ENCODE measurements at places on chromosomes 12 and 14.

DNA sequence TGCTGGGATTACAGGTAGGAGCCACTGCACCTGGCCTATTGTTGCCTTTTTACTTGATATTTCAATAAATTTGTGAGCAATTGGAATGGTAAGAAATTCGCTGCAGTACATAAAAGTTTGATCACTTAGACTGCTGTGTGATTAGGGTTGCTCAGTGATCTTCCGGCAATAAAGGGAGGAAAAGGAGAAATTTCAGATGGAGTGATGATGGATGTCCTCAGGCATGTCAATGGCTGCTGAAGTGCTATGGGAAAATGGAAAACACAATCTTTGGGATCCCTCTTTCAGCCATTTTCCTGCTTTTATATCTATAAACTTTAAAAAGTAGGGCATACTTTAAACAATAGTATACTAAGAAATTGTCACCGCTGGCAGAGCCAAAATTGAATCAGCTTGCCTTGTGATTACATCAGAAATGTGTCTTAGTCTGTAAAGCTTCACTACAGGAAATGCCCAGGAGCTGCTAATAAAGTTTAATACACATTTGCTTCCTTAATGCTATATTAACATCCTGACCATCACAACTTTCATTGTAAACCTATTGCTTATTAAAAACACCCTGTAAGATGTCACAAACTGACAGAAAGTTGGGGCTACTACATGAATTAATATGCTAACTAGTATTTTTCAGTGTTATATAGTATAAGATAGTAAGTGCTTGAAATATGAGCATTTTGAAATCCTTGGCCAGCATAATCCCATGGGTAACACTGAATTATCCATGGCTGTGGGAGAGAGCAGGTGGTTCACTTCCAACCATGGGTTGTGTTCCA, 13.7 kb upstream of the FBXL14 start:
- DNase-seq = no peak

- DNase-seq = no peak
These were observed 233.5 kb upstream of the TMEM132C start for GRCh38 chr12:128033473-128033872.

GRCh38 chr12:98291828-98292227, 223.6 kb upstream of the TMPO start:
- no peak for DNase-seq

GRCh38 chr14:29717901-29718300, 209.7 kb downstream of the PRKD1 start:
- DNase-seq = no peak

- DNase-seq = no peak
These were observed 9.8 kb upstream of the PCNX1 start for GRCh38 chr14:70897464-70897863.

GRCh38 chr12:94525951-94526350, 66.3 kb upstream of the CEP83 start:
- DNase-seq = no peak

DNA sequence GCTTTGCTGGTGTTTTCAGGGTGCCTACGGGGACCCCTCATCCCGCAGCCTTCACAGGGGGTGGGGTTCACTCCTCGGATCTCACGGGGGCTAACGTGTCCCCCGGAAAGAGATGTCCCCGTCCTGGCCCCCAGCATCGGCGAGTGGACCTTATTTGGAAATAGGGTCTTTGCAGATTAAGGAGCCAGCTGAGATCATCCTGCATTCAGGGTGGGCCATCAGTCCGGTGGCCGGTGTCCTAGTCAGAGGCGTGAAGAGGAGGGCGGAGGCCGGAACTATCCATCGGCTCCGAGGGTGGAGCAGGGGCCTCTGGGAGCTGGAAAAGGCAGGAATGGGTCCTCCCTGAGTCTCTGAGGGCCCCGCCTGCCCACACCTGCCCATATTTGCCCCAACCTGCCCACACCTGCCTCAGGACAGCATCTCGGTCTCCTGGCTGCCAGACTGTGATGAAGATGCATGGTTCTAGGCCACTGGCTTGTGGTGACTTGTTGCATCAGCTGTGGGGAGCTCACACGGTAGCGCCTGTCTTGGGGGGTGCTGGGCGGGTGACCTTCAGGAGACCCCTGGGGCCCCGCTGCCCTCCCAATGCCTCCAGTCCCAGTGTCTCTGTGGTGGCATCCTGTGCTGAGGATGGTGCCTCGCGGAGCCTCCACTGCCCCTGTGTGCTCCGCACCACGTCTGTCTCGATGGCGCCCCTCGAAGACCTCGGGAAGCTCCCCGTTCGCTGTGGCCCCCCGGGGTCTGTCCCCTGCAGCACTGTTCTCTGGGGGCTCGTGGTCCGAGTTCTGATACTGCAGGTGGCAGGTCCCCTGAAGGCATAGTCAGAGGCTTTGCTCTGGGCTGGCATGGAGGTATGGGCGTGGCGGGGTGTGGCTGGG, 14.7 kb downstream of the NOC4L start:
- no peak for DNase-seq

DNA sequence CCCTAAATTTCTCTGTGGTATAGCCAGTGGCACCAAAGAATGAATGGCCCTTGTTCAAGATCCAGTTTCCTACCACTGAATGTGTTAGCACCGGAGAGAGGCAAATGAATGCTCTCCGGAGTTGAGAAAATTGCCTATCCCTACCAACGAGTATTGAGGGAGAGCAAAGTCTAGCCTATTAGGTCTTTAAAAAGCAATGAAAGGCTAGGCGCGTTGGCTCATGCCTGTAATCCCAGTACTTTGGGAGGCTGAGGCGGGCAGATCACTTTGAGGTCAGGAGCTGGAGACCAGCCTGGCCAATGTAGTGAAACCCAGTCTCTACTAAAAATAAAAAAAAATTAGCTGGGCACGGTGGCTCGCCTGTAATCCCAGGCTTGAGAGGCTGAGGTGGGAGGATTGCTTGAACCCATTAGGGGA, 898 bp upstream of the RAB15 start:
- no peak for DNase-seq

- no peak for DNase-seq
These were observed 218.5 kb downstream of the PHLDA1 start for GRCh38 chr12:75813072-75813471.

DNA sequence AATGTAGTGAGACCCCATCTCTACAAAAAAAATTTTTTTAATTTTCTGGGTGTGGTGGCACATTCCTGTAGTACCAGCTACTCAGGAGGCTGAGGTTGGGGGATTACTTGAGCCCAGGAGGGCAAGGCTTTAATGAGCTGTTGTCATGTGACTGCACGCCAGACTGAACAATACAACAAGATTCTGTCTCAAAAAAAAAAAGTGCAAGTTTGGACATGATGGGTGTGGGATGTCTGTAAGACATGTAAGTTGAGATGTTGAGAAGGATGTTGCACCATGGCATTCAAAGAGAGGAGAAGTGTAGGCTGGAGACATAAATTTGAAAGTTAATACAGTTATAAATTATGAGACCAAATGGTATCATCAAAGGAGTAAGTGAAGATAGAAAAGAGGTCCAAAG, 23.5 kb downstream of the YEATS4 start:
- no peak for DNase-seq

- peak; percentile 58 for DNase-seq
These were observed 114.5 kb downstream of the RAD51B start for GRCh38 chr14:67934087-67934486.

GRCh38 chr14:43900173-43900655, 606.9 kb downstream of the FSCB start:
- no peak for DNase-seq

GRCh38 chr14:33455654-33456345, 495.1 kb downstream of the EGLN3 start:
- no peak for DNase-seq

GRCh38 chr12:103647267-103647666, 60.2 kb downstream of the STAB2 start:
- no peak for DNase-seq

- DNase-seq = no peak
These were observed 6.0 kb downstream of the ORAI1 start for GRCh38 chr12:121632069-121632970.

- no peak for DNase-seq
These were observed 389.0 kb upstream of the RPL10L start for GRCh38 chr14:47040550-47040949.

DNA sequence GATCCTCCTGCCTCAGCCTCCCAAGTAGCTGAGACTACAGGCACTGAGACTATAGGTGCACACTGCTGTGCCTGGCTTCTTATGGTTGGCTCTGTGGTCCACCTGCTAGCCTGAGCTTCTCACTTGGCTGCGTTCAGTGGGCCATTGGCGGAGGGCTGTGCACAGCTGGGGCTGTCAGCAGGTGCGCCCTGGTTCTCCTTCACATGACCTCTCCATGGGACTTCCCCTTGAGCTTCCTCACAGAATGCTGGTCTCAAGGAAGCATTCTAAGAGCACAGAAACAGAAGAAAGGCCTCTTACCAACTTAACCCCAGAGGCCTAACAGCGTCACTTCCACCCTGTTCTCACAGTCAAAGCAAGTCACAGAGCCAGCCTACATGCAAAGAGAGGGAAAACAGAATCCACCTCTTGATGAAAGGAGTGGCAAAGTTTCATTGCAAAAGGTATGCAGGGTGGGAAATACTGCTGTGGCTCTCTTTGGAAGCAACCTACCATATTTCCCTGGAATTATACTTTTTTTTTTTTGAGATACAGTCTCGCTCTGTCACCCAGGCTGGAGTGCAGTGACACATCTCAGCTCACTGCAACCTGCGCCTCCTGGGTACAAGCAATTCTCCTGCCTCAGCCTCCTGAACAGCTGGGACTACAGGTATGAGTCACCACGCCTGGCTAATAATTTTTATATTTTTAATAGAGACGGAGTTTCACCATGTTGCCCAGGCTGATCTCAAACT, 9.3 kb downstream of the RILPL2 start:
- peak; percentile 75 for DNase-seq

GRCh38 chr14:67738740-67739504, 37.2 kb downstream of the RDH12 start:
- no peak for DNase-seq

DNA sequence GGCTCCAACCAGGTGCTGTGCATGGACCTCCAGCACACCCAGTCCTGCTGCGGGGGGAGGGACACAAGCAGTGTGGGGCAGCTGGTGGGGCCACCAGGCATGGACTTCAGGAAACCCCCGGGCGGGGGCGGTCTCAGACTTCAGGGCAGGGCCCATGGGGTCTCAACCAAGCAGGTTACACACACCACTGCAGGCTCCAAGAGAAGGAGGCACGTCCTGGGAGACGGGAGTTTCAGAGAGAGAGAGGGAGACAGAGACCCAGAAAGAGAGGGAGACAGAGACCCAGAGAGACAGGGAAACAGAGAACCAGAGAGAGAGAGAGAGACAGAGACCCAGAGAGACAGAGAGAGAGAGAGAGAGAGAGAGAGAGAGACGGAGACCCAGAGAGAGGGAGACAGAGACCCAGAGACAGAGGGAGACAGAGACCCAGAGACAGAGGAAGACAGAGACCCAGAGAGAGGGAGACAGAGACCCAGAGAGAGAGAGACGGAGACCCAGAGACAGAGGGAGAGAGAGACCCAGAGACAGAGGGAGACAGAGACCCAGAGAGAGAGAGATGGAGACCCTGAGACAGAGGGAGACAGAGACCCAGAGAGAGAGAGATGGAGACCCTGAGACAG, 128.9 kb downstream of the NCOR2 start:
- DNase-seq = no peak

DNA sequence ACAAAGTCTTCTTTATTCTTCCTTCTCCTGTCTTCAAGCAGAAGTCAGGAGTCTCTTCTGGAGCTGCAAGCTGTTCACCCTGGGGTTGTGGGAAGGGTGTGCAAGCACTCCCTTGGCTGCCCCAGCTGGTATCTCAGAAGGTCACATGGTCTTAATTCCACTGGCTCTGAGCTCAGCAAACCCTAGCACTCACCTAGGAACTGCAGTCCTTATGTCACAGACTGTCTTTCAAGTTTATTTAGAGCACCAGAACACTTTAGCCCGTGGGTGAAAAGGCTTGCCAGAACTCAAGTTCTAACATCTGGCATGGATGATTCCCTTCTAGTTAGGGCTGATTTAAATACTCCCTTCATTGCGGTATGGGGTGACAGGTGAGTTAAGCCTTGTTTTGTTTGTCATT, 379.0 kb downstream of the CCER1 start:
- DNase-seq = no peak

- DNase-seq = no peak
These were observed 44.5 kb downstream of the ALKBH1 start for GRCh38 chr14:77663293-77663692.

- no peak for DNase-seq
These were observed 13.1 kb downstream of the TMBIM4 start for GRCh38 chr12:66156654-66157053.

DNA sequence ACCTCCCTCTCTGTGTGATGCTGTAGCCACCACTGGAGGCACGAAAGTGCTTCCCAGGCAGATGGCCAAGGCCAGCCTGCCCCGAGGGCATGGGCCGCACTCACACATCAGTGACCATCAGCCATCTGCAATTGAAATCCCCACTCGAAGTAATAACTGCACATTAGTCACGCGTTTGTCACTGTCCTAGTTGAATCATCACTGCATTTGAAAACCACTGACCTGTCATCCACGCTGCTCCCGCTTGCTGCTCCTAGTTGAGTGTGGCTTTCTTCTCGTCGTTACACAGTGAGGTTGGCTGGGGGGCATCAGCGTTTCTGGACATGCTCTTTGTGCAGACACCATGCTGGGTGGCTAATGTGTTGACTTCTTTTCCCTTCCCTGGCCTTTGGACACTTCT, 176.1 kb downstream of the ADGRD1 start:
- DNase-seq = no peak

- no peak for DNase-seq
These were observed 14.0 kb upstream of the FBXO33 start for GRCh38 chr14:39446131-39446744.

DNA sequence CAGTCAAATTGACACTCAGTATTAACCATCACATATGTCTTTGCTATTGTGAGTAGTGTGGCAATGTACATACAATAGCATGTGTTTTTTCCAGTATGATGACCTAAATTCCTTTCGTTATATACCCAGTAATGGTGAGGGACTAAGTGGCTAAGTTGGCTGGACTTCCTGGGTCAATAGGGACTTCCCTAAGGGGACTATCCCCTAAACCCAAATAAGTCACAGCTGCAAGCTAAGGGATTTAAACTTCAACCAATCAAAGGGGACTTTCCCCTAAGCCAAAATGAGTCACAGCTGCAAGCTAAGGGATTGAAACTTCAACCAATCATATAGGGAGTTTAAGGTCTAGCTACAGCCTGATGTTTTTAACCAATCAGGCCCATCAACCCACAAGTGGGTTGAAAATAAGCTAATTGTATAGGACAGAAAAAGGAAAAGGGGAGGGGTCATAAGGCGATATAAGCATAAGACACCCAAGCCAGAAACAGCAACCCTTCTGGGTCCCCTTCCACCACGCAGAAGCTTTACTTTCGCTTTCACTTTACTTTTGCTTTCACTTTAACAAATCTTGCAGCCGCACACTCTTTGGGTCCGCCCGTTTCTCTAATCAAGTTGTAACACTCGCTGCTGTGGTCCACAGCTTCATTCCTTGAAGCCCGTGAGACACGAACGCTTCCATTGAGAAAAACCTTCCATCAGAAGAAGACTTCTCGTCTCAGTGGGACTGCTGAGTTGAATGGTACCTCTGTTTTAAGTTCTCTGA, 404.4 kb downstream of the FLRT2 start:
- peak; percentile 90 for DNase-seq

GRCh38 chr12:91017043-91017442, 12.3 kb upstream of the EPYC start:
- no peak for DNase-seq

- no peak for DNase-seq
These were observed 35.9 kb downstream of the DAAM1 start for GRCh38 chr14:59224341-59224740.

Measured in CD4-positive, alpha-beta T cell treated with Interleukin-10 for 1 hour (primary cell).